ENCODE measurements at places on chromosomes 12 and 14. TPM values are rescaled to one million over a fixed set of nuclear protein-coding genes. Genes with fewer than 3 reads are reported as not detected.

Gene PRB2
- total RNA-seq: 0.42 TPM

Gene CCDC91
- total RNA-seq: 30.9 TPM

Gene TMTC1
- 3.2 TPM for total RNA-seq

Gene TAS2R30
- total RNA-seq: 3.0 TPM

Gene CMA1
- total RNA-seq: not detected

Gene CBLN3
- total RNA-seq: 0.75 TPM

Measured in A375 (cell line).